Inflammatory macrophage (primary cell): ENCODE measurements at places on chromosomes 3 and 15.

DNA sequence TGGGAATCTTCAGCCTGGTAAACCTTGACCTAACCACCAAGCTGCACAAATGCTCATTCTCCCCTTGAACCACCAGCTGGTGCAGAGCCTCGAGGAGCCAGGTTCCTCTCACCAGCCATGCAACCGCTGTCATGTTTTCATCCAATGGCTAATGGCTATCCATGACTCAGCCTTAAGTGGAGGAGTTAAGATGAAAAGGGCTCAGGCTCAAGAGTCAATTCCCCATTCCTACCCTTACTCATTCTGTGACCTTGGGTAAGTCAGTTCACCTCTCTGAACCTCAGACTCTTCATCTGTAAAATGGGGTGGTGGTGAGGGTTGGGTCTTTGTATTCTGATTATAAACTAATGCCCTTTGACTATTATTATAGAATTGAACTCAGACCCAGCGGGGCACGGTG lies 515.6 kb downstream of the SHQ1 start:
- peak; percentile 51 for DNase-seq

DNA sequence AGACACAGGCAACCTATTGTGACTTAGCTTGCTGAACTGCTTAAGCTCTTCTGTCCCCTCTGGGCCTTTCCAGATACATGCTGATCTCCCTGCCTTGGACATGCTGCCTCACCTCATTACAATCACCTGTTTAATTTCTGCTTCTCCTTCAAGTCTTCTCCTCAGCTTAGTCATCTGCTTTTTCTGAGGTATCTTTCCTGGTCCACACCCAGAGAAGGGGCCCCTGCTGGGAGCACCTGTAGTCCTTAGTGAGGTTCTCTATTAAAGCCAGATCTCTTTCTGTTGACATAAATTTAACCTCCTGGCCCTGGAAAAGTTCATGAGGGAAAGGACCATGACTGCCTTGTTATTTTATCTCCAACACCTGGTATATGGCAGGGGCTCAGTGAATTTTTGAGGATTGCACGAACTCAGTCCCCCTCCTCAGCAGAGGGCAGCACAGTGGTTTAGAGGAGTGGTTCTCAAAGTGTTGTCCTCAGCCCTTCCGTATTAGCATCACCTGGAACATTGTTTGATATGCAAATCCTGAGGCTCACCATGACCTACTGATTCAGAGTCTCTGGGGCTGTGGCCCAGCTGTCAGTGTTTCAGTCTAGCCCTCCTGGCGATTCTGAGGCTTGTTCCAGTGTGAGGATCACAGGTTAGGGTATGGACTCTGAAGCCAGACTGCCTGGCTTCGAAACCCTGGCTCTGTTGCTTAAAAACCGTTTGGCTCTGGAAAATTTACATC lies 12.7 kb downstream of the COL6A6 start:
- no peak for DNase-seq

DNA sequence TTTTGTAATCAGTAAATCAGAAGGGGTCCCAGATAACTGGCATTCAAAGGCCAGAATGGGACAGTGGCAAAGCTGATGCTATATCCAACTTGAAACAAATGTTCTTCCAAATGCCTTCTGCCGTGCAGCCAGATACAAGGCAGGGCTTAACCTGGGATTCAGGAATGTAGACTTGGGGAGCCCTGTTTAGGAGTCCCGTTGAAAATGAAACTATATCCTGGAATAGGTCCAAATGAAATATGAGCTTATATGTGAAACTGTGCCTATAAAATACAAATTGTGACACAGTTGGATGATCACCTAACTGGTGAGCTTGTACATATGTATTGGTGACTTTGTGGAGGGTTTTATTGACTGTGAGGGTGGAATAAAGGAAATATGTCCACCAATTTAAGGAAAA lies 28.7 kb downstream of the FRMD4B start:
- no peak for DNase-seq

DNA sequence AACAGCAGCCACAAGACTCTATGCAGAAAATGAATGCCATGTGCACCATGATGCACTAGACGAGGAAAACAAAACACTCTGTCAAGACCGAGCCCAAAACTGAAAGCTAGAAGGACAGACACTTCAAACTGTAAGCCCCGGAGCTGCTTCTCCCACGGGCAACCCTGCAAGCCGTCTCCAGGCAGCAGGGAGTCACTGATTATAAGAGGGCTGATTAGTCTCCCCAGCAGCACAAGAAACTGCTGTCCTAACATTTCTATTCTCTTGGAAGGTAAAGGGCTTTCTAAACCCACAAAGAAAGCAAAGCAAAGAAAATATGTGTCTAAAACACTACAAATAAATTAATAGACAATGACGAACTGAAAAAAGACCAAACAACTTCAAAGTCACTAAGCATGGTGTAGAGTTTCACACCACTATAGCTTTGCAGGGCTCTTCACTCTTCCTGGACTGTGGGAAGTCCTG lies 15.5 kb downstream of the TBC1D2B start:
- peak; percentile 64 for DNase-seq

DNA sequence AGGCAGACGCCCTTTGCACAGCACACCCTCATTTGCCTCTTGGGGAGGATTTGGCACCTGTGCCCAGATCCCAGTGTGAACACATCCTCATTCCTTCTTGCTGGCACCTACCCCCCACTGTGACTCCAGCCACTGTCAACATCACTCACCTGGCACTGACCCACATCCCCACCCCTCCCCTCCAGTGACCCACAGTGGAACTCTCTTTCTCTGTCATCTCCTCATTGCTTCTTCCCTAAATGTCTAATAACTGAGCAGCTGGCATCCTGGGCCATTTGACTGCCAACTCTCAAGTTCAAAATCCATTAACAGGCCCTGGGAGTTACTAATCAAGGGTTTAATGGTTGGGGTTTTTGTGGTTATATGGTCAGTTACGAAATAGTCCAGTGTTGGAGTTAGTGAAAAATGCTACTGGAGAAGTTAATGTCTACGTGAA lies 14.4 kb downstream of the SNAPC5 start:
- peak; percentile 46 for DNase-seq

DNA sequence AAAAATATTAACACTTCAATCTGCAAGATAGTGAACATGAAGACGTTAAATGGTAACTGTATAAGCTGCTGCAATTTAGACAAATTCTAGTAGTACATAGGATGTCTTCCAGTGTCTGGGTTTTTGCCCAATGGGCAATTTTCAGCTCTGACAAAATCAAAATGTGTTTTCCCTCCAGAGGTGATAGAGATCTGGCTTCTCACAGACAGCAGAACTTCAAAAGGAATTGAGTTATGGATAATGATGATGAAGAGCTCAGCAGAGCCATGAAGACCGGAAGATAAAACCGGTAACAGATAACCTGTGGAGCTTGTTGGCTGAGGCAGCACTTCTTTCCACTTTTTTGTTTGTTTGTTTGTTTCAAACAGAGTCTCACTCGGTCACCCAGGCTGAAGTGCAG lies 89.4 kb upstream of the NTRK3 start:
- no peak for DNase-seq

DNA sequence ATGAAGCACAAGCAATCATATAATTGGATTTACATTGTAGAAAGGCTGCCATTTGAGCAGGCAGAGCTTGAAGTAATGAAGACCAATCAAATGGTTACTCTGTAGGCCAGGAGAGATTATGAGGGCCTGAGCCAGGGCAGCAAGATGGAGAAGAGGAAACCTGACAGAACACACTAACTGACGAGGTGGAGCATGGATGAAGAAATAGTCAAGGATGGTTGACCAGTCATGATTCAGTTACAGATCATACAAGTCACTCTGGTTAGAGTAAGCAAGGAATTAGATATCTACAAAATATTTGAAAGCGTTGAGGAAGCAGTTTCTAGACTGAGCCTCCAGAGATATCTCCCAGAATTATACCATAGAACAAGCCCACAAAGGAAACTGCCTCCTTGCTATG lies 101.8 kb upstream of the THSD4 start:
- DNase-seq, result no peak

- DNase-seq, result no peak
These were observed 36.5 kb downstream of the ATP13A3 start for GRCh38 chr3:194450341-194450740.

DNA sequence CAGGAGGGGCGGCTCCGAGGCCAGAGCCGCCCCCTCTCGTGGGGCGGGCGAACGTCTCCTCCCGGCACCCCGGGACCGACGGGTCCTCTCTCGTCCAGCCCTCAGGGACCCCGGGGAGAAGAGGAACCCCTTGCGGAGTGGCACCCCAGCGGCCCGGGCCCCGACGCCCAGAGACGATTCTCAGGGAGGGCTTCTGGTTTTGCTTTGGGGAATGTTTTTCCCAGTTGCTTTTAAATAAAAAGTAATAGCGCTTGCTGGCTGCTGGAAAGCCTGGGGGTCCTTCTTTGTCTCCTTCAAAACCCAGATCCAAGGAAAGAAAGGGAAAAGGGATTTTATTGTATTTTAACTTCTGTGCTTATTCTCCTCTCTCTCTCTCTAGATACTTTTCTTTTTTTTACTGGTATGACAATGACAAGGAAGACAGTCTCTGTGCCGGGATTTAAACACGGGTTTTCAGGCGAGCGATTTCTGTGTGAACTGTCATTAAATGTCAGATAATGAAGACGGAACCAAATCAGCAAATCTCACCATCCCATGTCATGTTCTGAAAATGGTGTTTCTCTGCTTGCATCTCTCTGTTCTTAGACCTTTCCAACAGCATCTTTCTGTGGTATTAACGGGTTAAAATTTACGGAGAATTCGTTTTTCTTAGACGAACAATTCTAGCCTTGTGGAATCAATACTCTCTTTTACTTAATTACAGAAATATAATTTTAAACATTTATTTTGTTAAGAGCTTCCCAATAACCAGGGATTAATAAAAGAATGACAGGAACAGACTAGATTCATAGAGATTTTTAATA lies 530 bp upstream of the PCOLCE2 start:
- no peak for DNase-seq

DNA sequence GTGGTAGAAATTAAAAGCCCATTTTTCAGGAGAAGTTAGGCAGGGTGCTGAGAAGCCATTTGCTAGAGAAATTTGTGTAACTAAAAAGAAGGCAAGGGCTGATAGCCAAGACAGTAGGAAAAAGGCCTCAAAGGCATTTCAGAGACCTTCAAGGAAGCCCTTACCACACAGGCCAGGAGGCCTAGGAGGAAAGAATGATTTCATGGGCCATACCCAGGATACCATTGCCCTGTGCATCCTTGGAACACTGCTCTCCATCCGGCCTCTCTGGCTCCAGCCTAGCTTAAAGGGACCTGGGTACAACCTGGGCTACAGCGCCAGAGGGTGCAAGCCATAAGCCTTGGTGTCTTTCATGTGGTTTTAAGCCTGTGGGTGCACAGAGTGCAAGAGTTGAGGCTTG lies 193.6 kb upstream of the GRM7 start:
- no peak for DNase-seq

- DNase-seq, result no peak
These were observed 34.3 kb upstream of the CD47 start for GRCh38 chr3:108125153-108125543.

DNA sequence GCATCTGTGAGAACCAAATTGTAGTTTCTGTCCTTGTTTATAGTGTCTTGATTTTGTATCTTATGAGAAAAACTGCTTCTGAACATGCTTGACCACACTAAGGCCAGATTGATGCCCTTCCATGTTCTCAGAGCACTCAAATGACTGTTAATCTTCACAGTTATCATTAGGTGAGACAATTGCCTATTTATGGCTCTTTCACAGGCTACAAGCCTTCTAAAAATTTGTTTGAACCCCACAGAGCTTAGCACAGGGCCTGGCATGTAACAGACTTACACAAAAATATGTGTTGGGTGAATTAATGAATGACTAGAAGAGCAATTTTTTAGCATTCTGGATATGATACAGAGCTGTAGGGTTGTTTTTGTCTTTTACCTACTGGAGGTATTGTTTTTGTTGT lies 43.1 kb downstream of the BTLA start:
- no peak for DNase-seq

- no peak for DNase-seq
These were observed 2.7 kb upstream of the BAHD1 start for GRCh38 chr15:40437752-40438687.

DNA sequence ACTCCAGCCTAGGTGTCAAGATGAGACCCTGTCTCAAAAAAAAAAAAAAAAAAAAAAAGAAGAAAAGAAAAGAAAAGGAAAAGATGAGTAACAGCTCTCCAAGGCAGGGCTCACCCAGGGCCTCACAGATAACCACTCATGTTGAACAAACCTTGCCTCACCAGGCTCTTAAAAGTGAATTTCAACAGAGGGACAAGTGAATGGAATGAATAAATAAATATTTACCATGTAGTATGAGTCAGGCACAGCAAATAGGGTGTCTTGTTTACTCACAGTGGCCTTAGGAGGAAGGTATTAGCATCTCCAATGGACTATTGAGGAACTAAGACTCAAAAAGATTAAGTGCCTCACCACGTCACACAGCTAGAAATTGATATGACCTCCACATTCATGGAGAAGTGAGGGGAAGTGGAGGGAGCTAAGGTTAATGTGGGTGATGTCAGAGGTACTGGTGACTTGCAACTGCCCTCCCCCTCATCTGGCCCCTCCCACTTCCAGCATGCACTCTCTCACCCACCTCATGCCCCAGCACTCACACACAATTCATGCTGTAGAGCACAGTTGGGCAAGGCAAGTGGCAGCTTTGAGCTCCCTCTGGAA lies 255.5 kb downstream of the UACA start:
- peak; percentile 98 for DNase-seq

- DNase-seq, result no peak
These were observed 101.9 kb downstream of the TNIK start for GRCh38 chr3:171358181-171358880.

DNA sequence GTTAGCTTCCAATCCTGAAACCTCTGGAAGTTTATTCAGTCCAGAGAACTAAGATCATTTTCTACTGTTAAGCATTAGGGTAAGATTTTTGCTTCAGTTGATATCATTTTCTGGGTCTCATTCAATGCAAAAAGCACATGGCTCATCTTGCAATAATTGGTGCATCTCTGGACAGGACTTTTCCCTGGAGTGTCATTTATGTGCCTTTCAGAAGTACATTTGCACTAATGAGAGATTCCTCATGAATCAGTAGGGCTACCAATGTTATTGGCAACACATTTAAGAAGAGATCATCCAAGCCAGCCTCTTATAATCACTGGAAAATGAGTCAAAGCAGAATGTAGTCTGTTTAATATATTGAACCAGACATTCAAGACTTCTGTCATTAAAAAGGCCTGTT lies 224.2 kb upstream of the CHRNA7 start:
- DNase-seq, result no peak

GRCh38 chr3:154304116-154304786 lies 20.0 kb downstream of the DHX36 start:
- no peak for DNase-seq

DNA sequence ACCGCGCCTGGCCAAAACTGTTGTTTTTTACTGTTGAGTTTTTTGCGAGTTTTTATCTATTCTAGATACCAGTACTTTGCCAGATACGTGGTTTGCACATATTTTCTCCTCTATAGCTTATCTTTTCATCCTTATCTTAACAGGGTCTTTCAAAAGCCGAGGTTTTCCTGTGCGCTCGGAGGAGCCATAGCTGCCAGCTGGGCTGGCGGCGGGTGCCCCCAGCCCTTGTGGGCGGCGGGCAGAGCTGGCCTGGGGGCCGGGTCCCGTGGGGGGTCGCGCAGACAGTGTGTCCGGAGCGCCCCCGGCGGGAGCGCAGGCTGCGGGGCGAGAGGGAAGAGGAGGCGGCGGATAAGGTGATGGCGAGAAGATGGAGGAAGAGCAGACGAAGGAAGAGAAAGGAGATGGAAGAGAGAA lies 11.1 kb upstream of the EIF4A2 start:
- DNase-seq, result no peak
